Pulmonary artery endothelial cell (primary cell): ENCODE measurements at places on chromosomes 11 and 22.

DNA sequence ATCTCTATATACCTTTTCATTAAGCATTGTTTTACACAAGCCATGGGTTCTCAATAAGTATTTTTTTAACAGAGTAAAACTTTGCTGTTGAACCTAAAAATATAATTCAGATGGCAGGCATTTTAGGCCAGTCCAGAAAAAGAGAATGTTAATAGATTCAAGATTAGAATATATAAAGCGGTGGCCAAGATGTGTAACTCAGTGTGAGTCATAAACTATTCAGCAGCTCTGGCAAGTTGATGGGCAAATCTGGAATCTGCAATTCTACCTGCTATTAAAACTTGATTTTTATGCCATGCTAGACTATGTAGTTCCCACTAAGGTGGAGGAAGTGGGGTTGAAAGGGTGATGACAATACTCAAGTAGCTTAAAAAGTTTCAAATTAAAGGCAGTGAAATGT lies 45.4 kb downstream of the CASP12 start:
- DNase-seq, result no peak

DNA sequence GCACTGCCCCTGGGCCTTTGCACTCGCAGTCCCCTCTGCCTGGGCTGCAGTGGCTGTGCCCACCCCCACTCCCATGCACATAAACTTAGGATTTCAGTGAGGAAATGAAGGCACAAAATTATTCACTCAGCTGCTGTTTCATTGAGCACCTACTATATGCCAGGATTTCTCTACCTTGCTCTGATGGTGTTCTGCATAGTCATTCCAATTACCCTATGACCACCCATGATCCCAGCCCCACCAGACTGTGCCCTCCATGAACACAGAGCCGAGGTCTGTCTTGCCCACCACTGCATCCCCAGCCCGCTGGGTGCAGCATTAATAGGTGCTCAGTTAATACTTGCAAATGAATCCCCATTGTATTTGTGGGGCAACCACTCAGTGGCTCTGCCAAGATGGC lies 10.9 kb downstream of the CYTH4 start:
- DNase-seq, result no peak

- DNase-seq, result no peak
Observed at GRCh38 chr11:66068923-66069714, 953 bp upstream of the PACS1 start.

GRCh38 chr11:118843565-118843964 lies 40.1 kb upstream of the CXCR5 start:
- DNase-seq, result no peak

- no peak for DNase-seq
Observed at GRCh38 chr11:1508986-1509385, 22.4 kb upstream of the MOB2 start.

DNA sequence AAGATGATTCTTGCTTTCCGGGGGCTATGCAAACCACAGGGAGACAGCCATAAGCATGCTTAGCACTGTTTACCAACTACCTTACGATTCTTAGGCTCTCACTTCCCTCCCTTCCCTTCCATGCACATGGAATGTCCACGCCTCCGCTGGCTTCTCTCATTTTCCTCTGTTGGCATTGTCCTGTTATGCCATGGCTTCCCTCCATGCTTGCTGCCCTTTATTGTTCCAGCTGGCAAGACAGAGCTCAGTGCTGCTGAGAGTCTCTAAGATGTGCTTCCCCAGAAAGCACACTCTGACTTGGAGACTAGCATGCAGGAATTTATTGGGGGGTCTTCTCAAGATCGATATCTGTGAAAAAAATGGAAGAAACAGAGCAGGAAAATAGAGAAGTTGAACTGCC lies 379.2 kb downstream of the NELL1 start:
- no peak for DNase-seq

DNA sequence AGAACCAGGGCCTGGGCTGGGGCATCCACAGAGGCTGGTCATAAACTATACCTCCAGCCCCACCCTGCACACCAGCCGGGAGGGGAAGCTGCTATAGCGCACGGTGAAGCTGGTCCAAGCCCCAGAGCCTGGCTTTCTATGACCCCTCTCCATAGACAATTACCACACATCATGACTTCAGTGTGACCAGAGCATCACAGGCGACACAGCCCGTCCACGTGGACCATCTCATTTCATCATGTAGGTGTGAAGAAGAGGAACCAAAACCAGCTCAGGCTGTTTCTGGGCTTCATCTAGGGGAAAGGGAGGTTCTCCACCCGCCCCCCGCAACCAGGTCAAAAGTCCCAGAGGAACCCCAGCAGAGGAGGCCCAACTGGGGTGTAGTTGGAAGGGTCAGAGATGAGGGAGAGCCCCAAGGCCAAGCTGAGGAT lies 3.0 kb downstream of the CXCR5 start:
- no peak for DNase-seq

- peak; percentile 84 for DNase-seq
Observed at GRCh38 chr11:61297746-61298145, 2.6 kb upstream of the VWCE start.

- no peak for DNase-seq
Observed at GRCh38 chr22:30876221-30876751, 92.3 kb downstream of the MORC2 start.

DNA sequence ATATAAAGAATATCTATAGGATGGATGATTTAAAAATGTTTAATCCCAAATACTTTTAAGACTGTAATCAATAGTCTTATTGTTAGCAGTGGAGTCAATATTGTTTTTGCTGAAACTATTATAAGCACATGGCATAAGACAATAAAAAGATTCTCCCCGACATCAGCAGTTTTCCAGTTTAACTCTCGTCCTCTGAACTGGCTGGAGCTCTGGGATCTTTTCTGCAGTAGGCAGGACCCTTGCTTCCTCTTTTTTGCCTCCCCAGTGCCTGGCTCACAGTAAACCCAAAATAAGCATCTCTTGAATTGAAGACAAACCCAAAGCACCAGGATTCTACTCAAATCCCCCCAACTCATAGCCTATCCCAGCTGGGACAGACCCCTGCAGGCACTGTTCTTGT lies 32.9 kb downstream of the KCNJ1 start:
- no peak for DNase-seq

GRCh38 chr11:134656861-134657540 lies 245.0 kb upstream of the B3GAT1 start:
- DNase-seq, result no peak

DNA sequence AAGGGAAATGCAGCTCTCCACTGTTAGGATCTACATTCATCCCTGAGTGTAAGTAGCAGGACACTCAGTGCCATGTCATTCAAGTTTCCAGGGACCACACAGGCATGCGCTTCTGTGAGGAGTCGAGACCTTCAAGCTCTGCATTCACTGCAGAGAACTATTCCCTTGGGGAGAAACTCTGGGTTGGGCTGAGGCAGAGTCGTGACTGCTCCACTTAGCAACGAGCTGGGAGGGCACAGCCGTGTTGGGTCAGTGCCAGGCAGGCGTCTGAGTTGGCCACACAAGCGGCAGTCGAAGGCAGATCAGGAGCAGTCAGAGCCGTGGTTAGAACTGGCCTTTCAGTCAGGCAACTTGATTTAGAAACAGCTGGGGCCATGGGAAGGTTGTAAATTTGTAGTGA lies 14.7 kb downstream of the MPEG1 start:
- DNase-seq, result no peak

GRCh38 chr11:34267013-34267412 lies 90.8 kb downstream of the ABTB2 start:
- no peak for DNase-seq

- DNase-seq, result no peak
Observed at GRCh38 chr11:75994616-75995015, 179.6 kb downstream of the UVRAG start.

- DNase-seq, result peak; percentile 26
Observed at GRCh38 chr11:40302669-40303068, 1156.8 kb downstream of the LRRC4C start.
